ENCODE measurements at places on chromosomes 2 and 18.

DNA sequence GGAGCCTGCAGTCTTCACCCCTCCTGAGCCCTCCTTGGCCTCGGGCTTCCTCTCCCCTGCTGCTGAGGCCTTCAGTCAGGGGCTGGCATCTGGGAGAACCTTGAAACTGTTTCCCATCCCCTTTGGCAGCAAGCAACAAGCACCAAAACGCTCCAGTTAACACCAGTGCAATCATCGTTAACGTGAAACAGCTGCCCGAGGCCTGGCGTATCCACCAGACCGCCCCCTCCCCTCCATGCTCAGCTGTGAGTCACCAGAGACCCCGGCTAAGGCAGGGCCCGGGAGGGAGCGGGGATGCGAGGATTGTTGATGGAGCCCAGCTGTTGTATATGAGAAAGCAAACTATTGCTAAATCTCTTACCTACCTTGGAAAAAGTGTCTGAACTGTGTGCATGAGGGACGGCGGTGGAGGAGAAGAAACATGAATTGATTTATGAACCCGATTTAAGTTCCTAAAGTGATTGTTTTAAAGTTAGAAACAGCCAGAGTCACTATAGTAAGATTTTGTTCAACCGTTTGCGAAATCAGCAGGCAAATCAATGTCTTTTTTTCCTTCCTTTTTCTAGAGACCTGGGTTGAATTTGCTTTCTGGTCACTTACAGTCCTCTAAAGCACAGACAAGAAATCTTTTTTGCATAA lies 5.2 kb downstream of the ZFP36L2 start:
- DNase-seq: peak; percentile 91

DNA sequence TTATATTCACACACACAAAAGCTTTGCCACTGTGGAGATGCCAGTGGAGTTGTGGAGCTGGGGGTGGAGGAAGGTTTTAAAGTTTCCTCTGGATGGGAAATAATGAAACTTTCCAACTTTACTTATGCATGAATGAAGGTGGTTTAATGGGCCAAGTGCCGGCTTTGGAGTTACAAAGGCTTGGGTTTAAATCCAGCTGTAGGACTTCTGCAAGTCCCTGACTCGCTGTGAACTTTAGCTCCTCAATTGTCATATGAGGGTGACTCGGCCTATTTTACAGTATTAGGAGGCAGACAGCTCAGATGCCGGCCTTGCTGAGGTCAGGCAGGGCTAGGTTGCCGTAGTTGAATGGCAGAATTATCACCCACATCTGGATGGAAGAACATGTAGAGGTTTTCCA lies 415.8 kb upstream of the TRIB2 start:
- no peak for DNase-seq

- DNase-seq: no peak
Observed at GRCh38 chr2:14942987-14943386, 310.5 kb downstream of the LRATD1 start.

GRCh38 chr18:46771141-46771540 lies 14.3 kb upstream of the ST8SIA5 start:
- DNase-seq: no peak

GRCh38 chr18:73842795-73843394 lies 304.7 kb downstream of the FBXO15 start:
- DNase-seq: peak; percentile 40

DNA sequence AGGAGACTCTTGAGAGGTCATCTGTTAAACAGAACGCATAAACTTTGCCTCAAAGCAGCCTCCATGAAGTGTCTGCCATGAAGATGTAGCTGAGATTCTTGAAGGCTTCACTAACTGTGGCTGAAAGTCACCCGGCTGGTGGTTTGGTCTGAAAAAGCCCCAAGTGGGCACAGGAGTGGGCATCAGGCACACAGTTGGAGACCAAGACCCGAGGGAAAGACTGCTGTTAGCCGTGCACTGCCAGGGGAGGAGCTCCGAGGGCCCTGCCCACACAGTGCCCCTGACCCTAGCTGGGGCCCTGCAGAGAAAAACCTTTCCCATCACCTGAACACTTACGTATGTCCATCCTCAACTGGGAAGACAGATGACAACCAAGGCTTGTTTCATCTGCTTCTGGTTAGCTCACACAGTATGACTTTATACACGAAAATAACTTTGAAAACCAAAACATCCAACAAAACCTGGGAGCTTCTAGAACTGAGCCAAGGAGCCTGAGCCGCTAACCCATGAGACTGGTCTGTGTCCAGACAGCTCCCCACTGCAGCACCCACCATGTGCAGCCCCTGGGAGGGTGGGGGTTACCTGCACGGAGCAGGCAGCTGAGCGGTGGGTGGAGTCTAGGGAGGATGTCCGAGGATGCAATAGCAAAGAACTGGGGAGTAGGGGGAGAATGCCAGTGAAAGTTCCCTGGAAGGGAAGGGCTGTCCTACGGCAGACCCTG lies 15.4 kb downstream of the HJURP start:
- DNase-seq: no peak

DNA sequence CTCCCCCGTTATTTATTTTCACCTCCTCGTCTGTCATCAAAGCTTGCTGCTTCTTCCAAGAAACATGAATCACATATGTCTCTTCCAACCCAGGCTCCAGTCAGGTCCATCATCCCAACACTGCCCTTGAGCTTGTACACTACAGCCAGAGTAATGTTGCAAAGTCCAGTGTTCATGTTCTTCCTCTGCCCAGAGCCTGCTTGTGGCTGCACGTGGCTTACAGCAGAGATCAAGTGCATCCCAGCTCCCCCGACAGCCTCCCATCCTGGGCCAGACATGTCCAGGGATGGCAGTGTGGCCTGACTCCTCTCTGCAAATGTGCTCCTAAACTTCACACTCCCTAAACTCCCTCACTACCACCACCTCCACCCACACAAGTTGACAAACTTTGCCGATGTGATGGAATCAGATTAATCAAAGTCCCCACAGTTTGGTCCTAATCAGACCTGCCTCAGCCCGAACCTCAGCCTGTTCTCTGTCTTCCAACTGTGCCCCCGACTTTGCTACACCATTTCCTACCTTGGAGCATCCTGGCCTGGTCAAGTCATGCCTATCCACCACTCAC lies 54.2 kb upstream of the MAPRE3 start:
- no peak for DNase-seq

DNA sequence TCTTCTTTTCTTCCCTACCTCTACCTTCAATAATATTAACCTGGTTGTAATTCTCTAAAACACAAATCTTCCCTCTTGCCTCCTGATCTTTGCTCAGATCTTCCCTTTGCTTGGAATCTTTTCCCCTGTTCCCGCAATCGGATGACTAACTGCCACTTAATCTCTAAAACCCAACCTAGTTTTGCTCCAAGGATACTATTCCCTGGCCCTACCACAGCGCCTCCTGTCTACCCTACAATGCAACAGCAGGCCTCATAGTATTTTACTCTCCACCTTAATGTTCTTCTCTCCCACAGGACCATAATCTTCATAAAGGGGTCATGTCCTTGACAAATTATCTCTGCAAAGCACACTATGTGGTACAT lies 246.8 kb upstream of the TNP1 start:
- DNase-seq: peak; percentile 61

Measured in AG10803 (cell line).